ENCODE measurements at places on chromosomes 3 and 15.

DNA sequence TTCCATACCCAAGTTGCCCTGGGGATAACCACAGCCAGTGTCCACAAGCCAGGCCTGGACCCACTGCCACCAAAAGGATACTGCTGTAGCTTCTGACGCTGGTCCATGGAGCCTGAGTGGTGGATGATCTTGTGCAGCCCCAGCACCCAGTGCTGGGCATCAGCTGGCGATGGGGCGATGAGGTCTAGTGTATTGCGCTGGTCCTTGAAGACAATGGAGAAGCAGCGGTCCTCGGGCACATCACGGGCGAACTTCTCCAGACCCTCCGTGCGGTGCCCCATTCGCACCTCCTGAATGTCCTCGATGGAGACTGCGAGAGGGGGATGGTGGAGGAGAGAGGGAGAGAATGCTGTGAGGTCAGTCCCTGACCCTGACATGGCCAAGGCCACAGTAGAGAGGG is 13.0 kb downstream of the PLCD1 start:
- no peak for DNase-seq

DNA sequence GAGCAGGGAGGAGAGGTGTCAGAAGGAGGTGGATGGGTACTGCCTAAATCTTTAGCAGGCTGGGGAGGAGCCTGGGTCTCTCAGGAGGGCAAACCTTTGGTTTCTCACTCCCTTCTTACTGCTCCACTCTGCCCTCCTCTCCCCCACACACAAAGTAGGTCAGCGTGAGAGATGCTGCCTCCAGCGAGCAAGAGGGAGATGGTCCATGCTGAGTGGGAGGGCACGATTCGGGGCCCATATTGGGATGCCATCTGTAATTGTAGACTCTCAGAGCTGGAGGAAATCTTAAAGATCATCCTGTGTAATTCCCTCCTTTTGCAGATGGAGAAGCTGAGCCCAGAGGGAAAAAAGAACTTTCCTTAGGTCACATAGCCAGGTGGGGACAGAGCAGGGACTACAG is 34.2 kb upstream of the SYN2 start:
- peak; percentile 9 for DNase-seq

GRCh38 chr15:74807282-74807681 is 5.4 kb upstream of the LMAN1L start:
- DNase-seq, result no peak

DNA sequence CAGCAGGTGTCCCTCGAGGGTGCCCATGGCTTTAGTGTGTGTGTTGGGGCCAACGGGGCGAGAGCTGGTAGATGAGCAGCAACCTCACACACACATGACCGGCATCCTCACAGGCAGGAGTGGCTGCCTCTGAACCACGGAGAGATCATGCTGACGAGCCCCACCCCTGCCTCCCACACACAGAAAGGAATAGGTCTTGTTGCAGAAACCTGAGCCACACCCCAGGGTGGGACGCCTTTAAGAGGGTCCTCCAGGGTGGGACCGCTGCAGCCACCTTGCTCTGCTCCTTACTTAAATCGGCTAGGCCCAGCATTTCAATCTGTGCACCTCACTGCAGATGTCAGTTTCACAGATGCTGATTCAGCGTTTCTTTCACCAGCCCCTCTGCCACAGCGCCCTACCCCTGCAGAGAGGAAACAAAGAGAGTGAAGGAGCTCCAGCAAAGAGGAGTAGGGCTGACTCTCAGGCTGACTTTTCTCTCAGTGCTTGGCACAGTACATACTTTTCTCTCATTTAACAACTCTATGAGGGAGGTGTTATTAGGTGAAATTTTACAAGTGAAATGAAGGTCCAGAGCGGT is 61.2 kb upstream of the EPHB3 start:
- DNase-seq, result no peak

DNA sequence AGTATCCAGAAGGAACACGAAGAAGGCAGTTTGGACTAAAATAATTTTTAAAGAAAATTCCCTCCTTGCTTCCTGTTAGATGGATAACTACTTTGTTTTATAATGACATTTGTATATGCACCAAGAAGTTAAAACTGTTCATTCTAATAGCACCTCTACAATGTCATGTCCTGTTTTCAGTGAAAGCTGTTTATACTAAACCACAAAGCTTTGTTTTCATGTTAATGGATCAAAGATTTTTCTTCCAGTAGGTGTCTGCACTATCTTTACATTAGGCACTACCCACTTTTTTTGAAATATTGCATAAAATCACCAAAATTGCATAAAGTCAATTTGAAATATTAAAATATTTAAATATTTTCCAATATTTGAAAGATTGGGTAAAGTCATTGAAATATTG is 10.1 kb downstream of the RARRES1 start:
- no peak for DNase-seq

DNA sequence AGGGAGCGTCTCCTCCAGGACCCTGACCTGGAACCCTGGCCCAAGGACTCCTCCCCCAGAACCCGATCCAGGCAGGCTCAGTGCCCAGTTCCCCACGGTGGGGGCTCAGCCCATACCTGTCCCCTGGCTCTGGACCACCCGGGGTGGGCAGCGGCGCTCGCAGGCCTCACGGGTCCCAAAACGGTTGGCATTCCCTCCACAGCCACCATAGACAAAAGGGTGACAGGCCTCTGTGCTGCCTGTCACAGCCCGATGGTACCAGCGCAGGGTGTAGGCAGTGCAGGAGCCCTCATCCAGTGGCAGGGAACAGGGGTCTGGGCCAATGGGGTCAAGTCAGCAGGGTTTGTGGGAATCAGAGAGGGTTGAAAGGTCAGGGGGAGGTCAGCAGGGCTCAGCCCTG is 1.1 kb upstream of the UCN2 start:
- DNase-seq, result no peak

DNA sequence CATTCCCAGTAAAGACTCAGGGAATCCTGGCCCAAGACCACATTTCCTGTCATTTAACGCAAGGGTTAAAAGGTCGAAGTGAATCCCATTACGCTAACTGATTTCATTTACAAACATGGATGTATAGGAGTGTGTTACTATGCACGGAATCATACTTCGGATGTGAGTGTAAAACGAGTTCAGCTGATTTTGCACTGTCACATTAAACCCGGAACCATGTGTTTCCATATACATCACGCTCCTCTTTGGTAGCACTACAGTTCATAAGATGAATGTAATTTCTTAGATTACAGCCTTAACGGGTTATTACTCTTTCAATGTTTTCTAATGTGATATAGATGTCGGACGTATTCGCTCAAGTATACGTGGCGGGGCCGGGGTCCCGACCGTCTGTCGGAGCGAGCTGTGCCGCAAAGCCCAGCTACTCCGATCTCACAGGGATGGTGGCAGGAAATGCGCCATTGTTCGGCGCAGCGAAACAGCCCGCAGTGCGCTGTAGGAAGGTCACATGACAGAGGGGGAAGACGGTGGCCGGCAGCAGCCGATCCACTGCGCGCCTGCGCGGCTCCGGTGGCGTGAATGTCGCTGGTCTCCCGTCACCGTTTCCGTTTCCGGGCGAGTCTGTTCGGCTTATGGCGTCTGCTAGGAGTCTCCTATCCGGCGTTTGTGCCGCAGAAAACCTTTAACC is 97.3 kb downstream of the NPAP1 start:
- no peak for DNase-seq

GRCh38 chr3:186789554-186790260 is 6.3 kb downstream of the EIF4A2 start:
- no peak for DNase-seq

- DNase-seq, result no peak
These were observed 7.5 kb downstream of the ISLR start for GRCh38 chr15:74180881-74181602.

- DNase-seq, result no peak
These were observed 20.3 kb downstream of the CDAN1 start for GRCh38 chr15:42716626-42717025.

GRCh38 chr3:61686228-61686648 is 124.9 kb downstream of the PTPRG start:
- no peak for DNase-seq

GRCh38 chr3:155173771-155174170 is 93.7 kb downstream of the MME start:
- no peak for DNase-seq

DNA sequence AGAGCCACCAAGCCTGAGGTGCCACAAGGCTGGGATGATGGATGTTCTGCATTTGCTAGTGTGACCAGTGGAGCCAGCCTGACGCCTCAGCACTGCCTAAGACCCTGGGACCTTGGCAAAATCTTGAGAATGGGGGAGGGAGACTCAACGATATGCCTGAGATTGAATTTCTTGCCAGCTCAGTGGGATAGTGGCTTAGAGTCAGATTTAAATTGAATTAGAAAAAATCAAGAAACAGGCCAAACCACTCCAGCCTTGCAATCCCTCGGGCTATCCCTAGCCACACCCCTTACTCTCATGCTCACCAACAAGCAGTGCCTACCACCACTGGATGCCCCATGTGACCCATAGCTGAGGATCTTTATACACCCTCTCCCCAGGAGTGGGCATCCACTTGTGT is 18.7 kb upstream of the PDE8A start:
- no peak for DNase-seq

GRCh38 chr3:183254487-183255347 is 1.7 kb downstream of the B3GNT5 start:
- DNase-seq, result no peak

- no peak for DNase-seq
These were observed 72.1 kb downstream of the APBA2 start for GRCh38 chr15:28957606-28958498.

DNA sequence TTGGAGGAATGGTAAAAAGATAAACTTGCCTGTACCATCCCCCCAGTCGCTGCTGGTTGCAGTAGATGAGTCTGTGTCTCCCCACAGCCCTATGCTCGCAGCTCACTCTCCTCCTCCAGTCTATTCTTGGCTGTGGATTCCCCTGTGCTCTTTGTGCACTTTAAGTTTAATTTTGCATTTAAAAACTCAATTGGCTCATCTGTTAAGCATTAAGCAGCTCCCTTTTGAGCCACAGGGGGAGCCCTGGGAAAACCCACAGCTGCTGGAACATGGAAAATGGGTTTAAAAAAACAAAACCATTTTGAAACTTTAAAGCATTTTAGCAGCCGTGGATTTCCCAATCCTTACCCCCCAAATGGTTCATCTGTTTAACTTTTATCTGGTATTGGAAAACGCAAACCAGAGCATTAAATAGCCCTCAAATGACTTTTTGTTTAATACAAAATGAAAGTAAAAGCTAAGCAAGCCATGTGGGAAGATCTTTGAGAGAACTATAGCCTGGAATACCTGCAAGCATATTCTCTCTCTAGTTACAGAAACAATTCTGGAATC is 536.9 kb downstream of the ZIC1 start:
- no peak for DNase-seq

DNA sequence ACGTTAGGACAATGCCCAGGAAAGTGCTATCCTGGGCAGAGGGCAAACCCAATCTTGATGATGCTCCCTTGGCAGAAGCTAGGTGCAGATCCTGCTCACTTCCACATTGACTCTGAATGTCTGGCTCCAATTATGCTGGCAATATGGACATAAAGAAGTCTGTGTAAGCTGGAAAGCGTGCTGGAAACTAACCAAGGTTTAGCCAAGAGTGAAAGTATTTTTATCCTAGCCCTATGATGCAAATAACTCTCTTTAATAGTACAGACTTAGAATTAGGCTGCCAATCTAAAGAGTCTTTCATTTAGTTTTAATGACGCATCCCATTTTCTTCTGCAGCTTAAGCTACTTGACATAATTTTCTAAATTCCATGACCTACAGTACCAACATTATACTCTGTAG is 571.8 kb downstream of the TUSC7 start:
- DNase-seq, result no peak

DNA sequence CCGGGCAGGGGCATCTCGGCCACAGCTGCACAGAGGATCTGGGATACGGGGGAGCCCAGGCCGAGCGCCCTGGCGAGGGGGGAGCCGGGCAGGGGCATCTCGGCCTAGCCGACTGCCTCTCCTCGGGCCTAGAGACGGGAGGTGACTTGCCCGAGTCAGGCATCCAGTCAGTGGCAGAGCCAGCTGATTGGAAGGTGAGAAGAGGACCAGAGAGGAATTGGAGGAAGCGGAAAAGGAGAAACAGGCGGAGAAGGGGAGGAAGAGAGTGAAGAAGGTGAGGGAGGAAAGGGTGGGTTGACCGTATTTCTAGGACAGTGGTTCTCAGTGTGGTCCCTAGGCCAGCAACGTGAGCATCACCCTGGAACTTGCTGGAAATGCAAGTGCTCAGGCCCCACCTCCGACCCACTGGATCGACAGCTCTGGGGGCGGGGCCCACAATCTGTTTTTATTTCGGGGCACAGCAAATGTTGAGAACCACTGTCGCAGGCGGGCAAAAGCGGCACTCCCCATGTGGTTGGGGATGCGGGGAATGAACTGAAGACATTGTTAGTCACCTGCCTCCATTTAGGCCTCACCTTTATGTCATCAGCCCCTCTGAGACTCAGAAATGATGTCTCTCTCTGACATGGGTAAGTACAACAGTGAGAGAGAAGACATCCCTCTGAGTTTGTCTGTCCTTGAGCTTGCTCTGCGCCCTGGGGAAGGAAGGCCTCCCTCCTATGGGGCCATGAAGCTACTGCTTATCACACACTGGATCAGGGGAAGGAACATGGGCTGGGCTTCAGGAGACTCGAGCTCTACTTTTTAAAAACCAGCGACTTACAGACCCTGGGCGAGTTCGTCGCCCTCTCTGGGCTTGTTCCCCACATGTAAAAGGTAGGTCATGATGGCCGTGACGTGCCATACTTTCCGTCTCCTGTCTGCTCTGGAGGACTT is 1.0 kb upstream of the MELTF start:
- no peak for DNase-seq

GRCh38 chr15:88752951-88753350 is 50.3 kb upstream of the ACAN start:
- no peak for DNase-seq

DNA sequence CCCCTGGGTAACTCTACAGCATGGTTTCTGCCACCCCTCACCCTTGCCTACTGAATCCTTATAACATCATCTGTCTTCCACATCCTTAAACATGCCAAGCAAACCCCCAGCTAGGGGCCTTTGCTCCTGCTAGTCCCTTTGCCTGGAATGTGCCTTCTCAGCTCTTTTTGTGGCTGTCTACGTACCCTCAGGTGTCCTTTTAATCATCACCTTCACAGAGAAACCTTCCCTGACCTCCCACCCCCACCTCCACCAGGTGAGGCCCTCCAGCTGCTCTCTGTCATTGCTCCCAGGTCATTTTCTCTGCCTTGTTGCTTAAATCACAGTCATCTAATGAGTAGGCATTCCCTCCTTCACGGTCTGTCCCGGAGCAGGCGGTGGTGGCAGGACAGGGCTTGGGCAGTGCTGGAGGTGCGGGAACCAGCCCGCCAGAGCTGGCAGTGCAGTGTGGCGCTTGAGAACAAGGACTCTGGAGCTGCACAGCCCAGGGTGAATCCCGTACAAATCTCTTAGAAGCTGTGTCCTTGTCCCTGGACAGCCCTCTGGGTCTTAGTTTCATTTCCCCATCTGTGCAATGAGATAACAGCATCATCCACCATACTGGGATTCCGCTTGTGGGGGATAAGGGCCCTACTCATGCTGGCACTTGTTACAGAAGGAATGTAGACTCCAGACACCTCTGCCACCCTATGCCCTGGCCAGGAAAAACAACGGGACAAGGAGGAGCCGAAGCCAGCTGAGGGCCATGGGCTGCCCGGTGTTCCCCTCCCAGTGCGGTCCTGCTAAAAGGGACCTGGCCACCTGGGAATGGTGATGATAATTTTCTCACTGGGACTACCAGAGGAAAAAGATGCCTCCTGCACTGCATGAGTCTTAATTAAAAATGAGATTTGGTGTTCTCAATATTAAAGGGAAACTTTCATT is 52.1 kb upstream of the IQSEC1 start:
- no peak for DNase-seq
